ENCODE measurements at places on chromosomes 5 and 9.
A peak's percentile ranks its signal among the peaks of the same experiment; 100 is the strongest.

DNA sequence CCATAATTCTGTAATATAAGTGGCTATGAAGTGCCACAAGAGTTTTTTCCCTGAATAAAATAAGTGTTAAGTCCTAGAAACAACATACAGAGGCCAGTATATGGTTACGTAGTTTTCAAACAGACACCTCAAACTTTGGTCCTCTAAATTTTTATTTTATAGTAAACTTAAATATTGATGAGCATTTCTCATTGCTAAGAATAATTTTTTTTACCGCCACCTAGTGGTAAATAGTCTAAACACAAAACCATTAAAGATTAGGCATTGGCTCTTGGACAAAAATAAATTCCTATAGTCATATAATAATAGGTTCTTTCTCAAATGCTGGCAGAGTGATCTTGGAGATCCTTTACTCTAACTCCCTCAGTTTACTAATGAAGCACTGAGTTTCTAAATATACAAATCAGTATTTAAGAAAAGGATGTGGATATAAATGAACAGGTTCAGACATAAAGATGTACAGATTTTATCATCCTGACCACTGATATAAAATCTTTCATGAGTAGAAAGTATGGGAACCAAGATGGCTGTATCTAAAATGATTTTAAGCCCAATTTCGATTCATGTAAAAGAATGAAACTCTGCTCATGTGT, 136.2 kb downstream of the FANCC start:
- no peak for DNase-seq

DNA sequence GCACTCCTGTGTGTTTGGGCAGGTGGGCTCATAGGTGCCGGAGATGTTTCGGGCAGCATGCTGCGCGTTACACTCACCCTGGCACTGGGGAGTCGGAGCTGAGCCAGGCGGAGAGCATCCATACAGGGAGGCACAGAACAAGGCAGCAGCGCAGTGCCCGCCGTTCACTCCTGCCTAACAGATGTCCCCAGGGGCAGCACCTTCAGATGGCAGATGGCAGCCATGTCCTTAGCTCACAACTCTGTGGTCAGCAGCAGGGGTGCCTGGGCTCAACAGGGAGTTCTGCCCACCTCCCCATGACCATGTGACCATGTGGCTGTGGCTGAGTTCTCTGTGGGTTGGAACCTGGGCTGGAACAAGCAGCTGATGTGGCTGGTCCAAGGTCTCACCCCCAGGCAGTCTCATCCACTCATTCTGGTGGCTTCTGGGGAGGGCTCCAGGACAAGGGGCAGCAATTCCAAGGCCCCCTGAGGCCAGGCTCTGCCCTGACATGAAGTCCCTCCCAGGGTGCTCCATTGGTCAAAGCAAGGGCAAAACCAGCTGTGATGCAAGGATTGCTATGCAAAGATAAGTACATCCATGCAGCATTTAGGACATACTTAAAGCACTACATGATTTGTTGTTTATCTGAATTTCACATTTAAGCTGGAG, 64.2 kb downstream of the MRPL36 start:
- peak; percentile 33 for DNase-seq

DNA sequence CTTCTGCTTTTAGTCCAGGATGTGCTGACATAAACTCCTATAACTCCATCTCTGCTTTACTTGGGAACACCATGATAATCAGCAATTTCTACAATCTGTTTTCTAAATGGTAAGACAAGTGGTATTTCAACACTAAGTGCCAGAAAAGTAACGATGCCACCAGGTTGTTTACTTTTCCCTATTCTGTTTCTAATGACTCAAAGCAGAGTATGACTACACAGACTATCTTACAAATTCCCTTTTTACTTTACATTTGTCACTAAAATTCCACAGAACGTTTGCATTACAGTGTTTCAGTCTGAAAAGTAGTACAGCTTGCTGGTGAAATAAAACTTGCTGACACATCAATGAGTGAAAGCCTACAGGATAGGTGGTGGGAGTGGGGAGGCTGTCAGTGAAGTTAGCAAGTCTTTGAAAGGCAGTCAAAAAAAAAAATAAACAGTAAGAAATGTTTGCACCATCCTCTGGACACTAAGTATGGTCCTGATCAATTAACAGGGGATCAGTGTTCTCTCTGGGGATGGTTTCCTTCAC, 186.5 kb downstream of the LURAP1L start:
- no peak for DNase-seq

- DNase-seq = no peak
Observed at GRCh38 chr5:122607818-122608217, 167.1 kb upstream of the SNX2 start.

DNA sequence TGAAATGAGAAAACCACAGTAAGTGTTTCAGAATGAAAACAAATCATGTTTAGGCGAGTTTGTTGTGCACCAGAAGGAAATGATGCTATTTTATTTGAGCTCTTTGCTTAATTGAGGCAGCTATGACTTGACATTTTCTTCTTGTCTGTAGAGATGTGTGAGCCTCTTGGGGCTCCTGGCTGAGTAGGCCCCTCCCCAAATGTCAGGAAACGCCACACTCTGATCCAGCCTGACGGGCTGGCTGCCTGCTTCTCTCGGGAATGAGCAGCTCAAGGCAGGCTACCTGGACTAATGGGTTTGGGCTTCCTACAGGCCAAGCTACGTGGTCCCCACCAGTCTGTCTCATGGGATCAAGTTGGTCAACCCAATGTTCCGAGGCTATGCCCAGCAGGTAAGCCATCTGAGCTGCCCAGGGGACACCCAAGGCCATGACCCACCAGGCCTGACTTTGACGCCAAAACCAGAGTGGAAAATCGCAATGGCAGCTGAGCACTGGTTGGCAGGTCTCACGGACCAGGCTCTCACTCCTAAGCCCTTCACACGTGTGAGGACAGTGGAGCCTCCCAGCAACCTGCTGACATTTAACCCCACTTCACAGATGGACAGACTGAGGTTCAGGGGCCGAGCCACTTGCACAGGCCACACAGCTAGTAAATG, 29.9 kb downstream of the USP20 start:
- no peak for DNase-seq

DNA sequence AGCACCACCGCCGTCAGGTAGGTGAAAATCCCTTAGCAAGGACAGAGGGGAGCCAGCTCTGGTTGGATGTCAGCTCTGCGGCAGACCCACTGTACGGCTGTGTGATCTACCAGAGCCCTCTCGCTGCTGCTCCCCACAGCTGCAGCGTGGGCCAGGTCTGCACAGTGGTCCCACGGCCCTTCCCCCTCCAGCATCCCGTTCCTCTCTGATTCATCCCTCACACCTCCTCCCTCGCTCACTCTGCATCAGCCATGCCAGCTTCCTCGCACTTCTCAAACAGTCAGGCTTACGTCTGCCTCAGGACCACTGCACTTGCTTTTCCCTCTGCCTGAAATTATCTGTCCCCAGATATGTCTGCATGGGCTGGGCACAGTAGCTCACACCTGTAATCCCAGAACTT, 26.6 kb upstream of the CFAP157 start:
- no peak for DNase-seq

DNA sequence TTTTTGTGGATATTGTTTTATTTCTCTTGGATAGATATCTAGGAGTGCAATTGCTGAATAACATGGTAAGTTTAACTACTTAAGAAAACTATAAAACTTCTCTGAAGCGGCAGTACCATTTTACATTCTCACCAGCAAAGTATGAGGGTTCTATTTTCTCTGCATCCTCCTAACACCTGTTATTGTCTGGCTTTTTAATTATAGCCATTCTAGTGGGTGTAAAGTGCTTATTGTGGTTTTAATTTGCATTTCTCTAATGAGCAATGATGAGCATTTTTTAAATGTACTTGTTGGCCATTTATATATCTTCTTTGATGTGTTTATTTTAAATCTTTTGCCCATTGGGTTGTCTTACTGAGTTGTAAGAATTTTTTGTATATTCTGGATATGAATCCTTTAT, 28.7 kb downstream of the SMIM32 start:
- DNase-seq = no peak

- DNase-seq = no peak
Observed at GRCh38 chr5:93580927-93581445, at the start of gene NR2F1-AS1. Gene NR2F1-AS1 (minus strand): TSS chr5:93581219.

DNA sequence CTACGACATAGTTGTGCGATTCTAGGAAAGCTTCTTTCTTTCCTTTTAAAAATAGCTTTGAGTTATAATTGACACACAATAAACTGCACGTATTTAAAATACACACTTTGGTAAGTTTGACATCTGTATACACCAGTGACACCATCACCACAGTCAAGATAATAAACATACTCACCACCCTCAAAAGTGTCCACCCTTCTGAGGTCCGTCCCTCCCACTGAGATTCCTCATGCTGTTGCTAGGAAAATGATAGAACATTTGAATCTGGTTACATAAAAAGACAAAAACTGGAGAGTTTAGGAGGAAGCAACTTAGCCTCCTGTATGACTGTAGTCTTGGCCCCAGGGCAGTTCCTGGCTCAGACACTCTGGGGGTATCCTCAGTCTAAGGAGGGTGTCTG, 17.2 kb downstream of the S100Z start:
- DNase-seq = no peak

- DNase-seq = no peak
Observed at GRCh38 chr9:96137671-96138429, 164.1 kb downstream of the HSD17B3 start.

DNA sequence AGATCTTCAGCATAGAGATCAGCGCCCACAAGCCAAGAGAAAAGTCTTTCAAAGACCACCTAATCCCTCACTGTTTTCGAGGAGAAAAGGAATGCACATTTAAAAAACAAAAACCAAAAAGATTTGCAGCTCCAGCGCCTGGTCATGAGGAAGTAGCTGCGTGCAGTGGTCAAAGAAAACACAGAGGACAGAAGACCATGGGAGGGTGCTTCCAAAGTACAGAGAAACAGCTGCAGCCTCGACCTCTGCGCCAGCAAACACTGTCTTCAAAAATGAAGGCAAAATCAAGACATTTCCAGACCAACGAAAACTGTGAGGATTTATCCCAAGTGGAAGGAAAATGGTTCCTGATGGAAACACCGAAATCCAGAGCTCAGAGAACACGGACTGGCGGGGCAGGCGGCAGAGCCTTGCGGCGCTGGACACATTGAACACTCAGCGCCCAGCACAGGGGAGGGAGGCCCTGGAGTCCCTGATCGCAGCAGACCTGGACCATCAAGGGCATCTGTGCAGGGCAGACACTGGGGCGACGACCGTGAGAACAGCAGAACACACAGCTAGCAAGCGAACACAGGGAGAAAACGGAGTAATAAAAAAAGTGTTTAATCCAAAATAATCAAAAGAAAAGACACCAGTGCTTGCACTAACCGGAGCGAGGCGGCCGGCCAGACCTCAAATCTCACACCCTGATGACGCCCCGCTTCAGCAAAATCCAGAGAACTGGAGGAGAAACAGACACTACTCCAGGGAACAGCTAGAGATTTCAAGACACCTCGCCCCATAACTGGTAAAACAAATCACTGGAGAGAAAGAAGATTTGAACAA, 12.6 kb upstream of the SLC12A7 start:
- DNase-seq = no peak

DNA sequence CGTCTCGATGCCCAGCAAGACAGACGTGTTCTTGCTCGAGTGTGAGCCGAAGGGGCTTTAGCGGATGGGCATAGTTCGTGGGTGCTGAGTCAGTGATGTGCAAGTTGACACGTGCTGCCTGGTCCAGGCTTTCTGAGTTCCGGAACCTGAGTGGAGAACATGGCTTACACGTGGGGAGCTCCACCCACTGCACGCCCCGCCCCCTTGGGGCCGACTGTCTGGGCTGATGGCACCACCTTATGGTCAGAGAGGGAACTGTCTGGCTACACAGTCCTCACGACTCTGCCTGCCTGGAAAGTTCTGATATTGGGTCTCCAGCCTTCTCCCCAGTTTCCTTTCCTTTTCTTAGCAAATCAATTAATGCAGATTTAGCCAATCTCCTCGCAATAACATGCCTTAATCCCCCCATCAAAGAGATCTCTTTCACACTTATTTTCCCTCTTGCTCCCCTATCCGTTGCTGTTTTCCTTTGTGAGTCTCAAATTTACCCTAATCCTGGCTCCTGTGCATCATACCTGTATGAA, 3.8 kb upstream of the STC2 start:
- DNase-seq = peak; percentile 93

DNA sequence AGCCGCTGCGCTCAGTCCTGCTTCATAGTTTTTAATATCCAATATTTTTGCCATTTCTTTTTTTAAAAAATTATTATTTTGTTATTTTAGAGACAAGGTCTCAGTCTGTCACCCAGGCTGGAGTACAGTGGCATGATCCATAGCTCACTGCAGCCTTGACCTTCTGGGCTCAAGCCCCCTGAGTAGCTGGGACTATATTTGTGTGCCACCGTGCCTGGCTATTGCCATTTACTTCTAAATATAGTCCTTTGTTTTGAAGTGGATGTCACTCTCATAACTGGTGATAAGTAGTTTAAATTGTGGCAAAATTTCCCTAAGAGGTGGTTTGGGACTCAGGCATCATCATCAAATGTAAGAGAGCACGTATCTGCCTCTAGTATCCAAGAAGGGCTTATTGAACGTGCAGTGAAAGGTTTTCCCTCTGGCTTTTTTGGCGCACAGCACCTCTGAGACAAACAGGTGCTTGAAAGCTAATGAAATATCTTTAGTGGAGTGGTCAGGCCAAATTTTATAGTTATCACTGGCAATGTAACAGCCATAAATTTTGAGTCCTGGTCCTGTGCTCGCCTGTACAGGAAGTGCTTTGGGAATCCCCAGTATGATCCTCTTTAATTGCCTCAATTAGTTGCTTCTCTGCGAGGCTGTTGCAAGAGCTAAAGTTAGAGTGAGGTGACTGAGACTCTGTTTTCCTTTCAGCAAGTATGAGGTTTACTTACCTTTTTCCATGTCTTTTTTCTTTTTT, 14.8 kb downstream of the STXBP1 start:
- no peak for DNase-seq

GRCh38 chr5:29758986-29759421, 1434.5 kb upstream of the CDH6 start:
- DNase-seq = no peak

DNA sequence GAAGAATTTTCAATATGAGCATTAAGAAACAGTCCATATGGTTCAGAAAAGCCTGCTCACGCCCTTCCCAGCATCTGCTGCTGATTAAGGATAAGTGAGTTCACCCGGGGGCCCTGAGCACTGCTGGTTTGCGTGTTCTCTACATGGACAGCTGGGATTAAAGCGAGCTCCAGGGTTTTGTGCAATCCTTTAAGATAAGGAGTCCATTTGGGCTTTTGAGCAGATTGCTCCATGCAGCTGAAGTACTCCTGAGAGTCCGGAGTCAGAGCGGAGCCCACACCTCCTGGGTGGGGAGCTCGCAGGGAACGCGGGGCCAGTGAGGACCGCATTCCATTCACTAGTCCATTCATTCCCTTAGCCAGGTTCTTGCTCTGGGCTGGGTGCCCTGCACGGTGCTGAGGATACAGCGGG, 149.3 kb upstream of the COL5A1 start:
- no peak for DNase-seq

- no peak for DNase-seq
Observed at GRCh38 chr9:35340046-35340445, 149.9 kb upstream of the RUSC2 start.

All from activated CD8-positive, alpha-beta memory T cell treated with anti-CD3 and anti-CD28 coated beads, Interleukin-2, amount 50 U/mL, for 48 hours (primary cell).